Right ventricle myocardium inferior (tissue), 1 donor: ENCODE measurements at places on chromosomes 4 and X.
A peak's percentile ranks its signal among the peaks of the same experiment; 100 is the strongest.

DNA sequence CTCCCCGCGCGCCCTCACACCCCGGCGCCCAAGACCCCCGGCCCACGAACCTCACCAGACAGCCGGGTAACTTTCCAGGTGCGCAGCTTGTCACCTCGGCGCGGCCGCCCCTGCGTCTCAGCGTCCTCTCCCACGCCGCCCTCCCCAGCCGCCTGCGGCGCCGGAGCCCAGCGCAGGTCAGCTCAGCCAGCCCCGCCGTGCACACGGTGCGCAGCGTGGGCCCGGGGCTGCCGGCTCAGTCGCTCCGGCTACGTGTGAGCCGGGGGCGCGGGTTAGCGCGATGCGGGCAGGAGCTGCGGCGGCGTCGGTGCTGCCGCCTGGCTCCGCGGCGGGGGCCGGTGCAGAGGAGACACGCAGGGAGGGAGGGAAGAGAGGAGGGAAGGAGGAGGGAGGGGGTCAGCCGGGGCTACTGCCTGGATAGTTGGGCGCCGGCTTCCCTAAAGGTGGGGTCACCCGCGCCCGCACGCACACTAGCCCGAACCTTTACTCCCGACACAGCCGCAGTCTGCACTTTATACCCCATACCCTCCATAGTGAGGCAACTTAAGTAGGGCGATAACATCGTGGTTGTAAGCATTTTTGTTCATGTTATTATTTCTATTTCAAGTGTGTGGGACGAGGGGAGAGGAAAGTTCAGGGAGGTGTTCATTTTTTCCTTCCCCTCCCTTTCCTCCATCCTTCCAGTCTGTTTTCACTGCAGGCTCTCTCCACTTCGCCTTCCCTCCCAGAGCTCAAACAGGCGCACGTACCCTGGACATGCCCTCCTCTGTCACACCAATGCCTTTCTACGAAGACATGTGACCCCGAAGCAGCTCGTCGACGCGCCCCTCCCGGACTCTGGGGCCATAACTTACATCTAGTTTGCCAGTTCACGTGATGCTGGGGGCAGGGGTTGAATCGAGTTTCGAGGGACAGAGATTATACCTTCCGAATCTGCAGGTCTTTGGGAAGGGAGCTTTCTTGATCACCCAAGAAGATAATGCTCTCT is at the start of gene PRKG2:
TSS of gene PRKG2 (minus strand) at position 342 of the 988 bp plus-strand sequence. CDS start 10,175 bp downstream, outside the sequence.
- DNase-seq = no peak

GRCh38 chr4:176383273-176384077 is 63.7 kb downstream of the SPCS3 start:
- no peak for DNase-seq

DNA sequence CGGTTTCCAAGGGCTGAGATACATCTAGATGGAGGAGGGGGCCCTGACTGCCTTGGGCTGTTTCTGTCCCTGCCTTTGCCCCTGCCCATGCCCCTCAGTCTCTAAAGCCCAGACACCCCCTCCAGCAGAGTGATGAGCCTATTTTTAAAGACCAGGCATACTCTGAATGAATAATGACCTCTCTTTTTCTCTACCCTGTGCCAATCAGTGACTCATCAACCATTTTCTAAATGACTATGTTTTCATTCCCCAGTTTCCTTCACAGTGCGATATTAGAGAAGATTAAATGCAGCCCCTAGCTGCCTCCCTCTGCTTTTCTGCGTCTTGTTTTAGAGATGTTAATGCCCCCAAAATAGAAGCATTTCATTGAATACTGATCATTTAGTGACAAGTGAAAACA is 15.5 kb upstream of the NHS start:
- no peak for DNase-seq

DNA sequence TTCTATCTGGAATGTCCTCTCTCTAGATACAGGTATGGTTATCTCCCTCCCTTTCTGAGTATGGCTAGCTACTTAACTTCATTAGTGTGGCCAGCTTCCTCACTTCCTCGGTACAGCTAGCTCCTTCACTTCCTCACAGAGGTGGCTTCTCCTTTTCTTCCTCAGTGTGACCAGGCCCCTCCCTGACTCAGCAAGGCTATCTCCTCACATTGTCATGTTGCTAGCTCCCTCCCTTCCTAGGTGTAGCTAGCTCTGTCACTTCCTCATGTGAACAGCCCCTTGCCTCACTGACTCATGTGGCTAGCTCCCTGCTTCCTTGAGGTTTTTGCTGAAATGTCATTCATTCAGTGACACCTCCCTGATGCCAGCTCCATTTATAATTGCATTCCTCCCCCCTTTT is 67.3 kb upstream of the DDIT4L start:
- no peak for DNase-seq

DNA sequence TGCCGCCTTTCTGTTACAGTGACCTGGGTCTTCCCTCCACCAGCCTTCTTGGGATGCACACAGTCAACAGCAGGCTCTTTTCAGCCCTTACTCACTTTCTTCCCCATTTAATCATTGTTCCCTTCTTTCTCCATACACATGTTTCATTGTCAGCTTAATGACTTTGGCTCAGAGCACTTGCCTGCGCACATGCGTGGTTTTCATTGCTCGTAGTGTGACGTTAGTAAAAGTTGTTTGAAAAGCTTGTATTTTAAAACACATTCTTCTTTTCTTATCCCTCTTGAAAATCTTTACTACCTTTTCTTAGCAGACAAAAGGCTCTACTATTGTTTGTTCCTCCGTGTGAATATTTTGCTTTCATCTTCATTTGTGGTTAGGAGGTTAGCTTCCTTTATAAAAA is 19.7 kb upstream of the SCOC start:
- DNase-seq = no peak

DNA sequence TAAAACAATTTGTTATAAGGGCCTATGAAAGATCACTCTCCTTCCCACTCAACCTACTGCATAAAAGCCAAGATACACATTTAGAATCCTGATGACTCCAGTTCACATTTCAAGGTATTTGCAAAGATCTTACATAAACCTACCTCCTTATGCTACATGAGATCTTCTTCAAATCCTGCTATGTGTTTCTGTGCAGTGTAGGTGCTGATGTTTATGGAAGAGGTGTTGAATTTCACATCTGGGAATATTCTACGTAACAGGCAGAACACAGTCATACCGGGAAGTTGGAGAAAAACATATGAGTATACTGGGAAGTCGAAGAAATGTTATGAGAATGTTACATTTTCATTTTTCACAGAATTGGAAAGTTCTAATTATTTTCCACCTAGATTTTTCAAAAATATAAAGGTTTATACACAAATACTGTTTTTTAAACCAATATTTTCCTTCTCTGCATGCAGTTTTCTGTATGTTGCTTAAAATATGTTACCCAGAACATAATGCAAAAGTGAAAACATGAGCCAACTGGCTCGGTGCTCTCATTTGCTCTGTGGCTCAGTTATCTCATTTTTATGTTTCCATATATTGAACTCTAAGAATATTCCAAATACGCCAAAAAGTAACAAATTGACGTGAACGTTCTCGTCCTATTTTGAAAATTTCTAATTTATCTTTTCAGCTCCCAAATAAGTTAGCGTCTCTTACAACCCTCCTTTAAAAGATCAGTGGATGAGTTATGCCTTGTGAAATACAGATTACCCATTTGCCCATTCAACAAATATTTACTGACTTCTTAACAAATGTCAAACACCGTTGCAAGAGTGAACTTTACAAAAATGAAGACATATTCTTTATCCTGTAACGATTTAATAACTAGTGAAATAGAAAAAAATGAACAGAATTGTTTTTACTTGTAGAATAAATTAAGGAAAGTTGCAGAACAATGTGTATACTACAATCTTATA is 899.3 kb downstream of the STIM2 start:
- DNase-seq = no peak

GRCh38 chr4:31237233-31237632 is 517.1 kb downstream of the PCDH7 start:
- no peak for DNase-seq

DNA sequence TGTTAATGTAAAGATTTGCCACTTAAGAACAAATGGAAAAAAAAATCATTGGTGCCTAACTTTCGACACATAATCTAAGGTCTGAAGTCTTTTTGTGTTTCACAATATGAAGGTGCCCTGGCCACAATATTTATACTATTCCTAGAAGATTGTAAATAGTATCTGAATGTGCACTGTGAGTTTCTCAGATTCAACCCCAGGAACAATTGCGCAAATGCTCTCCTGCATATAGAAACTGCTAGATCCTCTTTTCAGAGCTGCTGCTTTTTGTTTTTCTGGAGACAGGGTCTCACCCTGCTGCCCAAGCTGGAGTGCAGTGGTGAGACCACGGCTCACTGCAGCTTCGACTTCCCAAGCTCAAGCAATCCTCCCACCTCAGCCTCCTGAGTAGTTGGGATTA is 480.1 kb upstream of the FTHL17 start:
- DNase-seq = no peak

GRCh38 chr4:60134099-60134498 is 1066.0 kb upstream of the ADGRL3 start:
- DNase-seq = no peak

DNA sequence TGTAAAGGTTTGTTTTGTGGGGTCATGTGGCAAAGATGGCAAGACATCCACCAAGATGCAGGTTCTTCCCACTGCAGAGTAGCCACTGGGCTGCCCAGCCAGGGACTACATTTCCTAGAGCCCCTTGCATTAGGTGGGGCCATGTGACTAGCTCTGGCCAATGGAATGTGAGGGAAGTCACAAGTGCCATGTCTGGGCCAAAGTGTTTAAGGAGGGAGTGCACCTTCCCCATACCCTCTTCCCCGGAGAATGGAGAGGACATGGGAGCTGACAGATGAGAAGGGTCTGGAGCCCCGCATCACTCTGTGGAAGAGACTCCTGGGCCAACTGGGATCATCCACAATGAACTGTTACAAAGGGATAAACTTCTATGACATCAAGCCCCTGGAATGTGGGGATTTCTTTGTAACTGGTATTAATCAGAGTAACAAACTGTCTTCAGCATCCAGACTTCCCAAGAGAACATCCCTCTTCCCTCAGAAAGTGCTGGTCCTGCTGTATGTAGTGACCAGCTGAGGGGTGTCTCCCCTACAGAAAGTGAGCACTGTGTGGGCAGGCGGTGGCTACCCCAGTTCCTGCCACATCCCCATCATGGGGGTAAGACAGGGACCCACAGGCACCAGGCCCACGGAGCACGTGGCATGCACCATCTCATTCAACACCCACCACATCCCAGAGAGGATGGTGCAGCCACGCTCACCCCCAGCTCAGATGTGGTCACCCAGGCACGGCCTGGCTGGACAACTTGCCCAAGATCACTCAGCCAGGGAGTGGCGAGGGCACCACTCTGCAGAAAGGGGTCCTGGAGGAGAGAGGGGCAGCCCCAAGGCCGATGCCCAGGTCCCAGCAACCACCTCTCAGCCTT is 10.9 kb downstream of the PPP2R2C start:
- DNase-seq = no peak

- DNase-seq = no peak
These were observed 2.9 kb upstream of the CCNG2 start for GRCh38 chr4:77154065-77154464.

GRCh38 chr4:71094201-71094600 is 100.8 kb downstream of the DCK start:
- DNase-seq = no peak

GRCh38 chr4:149997881-149998421 is 80.3 kb upstream of the DCLK2 start:
- DNase-seq = no peak

GRCh38 chr4:122895336-122895995 is 26.9 kb downstream of the NUDT6 start:
- DNase-seq = no peak

GRCh38 chrX:482702-483203 is 96.0 kb upstream of the PPP2R3B start:
- no peak for DNase-seq

- DNase-seq = no peak
These were observed 243.6 kb upstream of the CTSO start for GRCh38 chr4:156197216-156197615.

- DNase-seq = no peak
These were observed 23.9 kb downstream of the SLC39A8 start for GRCh38 chr4:102321260-102321995.

- peak; percentile 65 for DNase-seq
These were observed 115.7 kb upstream of the TEX13C start for GRCh38 chrX:125203737-125204578.

- DNase-seq = no peak
These were observed 61.6 kb upstream of the BTC start for GRCh38 chr4:74855879-74856278.

- no peak for DNase-seq
These were observed 10.0 kb downstream of the KLHL2 start for GRCh38 chr4:165217325-165217724.

DNA sequence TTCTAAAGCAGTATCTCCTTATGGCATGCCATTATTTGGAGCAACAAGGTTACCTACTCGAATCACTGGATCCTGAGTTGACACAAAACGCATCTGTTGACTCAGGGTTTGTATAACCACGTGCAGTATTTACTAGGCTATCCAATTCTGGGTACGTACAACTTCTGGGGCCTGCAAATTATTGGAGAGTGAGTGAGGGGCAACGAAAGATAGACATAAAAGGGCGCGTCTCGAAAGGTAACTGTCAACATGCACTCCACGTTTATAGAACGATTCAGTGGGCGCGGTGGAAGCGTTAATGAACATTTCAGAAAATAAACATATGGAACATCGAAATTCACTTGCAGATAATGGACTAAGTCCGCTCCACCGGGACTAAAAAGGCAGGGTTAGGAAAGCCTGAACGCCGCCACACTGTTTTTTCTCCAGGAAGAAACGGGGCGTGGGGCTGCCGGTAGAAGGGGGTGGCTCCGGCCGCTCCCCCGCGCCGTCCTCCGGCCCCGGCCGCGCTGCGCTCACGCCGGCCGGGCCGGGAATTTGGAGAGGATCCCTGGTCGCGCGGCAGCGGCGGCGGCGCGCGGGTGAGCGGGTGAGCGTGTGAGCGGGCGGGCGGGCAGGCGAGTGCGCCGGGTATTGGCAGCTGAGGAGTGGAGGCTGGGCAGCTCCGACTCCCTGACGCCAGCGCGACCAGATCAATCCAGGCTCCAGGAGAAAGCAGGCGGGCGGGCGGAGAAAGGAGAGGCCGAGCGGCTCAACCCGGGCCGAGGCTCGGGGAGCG is at the start of gene SMAD1:
TSS of gene SMAD1 (plus strand) at position 690 of the 778 bp plus-strand sequence. CDS start 32,761 bp downstream, outside the sequence.
- DNase-seq = peak; percentile 90

DNA sequence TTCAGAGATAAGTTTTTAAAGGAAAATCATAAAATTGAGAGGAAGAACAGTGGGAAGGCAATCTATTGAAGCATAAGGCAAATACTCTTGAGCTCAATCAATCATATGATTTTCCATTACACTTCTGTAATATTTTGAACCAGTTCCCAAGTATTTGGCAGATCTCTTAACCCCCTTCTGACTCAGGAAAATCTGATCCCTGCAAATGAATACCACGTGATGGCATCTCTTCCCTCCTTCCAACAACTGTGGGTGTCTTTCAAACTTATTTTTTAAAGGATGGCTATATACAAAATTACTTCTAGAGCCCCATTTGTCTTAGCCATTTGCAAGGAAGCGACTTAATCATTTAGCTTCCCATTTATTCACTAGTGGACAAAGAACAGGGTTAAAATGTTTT is 41.9 kb downstream of the AMOT start:
- DNase-seq = no peak

GRCh38 chr4:126851391-126851790 is 781.4 kb upstream of the INTU start:
- no peak for DNase-seq

GRCh38 chrX:33333271-33333670 is 121.9 kb upstream of the DMD start:
- DNase-seq = no peak

GRCh38 chr4:40845154-40845835 is 95.5 kb downstream of the NSUN7 start:
- no peak for DNase-seq

- DNase-seq = no peak
These were observed 69.4 kb upstream of the PGM2 start for GRCh38 chr4:37757121-37757520.
